Activated CD8-positive, alpha-beta memory T cell treated with anti-CD3 and anti-CD28 coated beads for 4 hours (primary cell): ENCODE measurements at places on chromosomes 1 and 21.

GRCh38 chr1:163928651-163929050 is 606.9 kb downstream of the NUF2 start:
- DNase-seq: no peak

DNA sequence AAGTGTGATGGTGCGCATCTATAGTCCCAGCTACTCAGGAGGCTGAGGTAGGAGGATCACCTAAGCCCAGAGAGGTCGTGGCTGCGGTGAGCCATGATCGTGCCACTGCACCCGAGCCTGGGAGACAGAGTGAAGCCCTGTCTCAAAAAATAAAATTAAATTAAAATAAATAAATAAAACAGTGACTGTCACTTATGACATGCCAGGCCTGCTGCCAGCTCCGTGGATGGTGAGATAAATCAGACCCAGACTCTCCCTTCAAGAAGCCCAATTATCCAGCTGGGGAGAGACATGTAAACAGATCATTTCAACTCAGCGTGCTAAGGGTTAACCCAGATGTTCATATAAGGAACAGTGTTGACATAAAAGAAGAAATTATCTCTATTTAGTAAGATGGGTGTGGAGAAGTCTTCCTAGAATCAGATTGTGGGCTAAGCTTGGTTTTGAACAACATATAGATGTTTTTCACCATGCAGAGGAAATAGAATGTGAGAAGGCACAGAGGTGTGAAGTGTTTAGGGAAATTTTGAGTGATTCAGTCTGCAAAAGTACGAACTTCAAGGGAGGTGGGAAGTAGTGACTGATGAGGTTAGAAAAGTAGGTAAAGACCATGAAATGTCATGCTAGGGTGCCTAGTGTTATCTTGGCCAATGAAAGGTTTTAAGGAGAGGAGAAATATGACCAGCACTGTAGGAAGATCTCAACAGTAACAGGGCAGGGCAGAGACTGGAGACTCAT is 18.3 kb downstream of the YARS1 start:
- no peak for DNase-seq

GRCh38 chr1:76668046-76668445 is 199.2 kb upstream of the ST6GALNAC5 start:
- DNase-seq: no peak

DNA sequence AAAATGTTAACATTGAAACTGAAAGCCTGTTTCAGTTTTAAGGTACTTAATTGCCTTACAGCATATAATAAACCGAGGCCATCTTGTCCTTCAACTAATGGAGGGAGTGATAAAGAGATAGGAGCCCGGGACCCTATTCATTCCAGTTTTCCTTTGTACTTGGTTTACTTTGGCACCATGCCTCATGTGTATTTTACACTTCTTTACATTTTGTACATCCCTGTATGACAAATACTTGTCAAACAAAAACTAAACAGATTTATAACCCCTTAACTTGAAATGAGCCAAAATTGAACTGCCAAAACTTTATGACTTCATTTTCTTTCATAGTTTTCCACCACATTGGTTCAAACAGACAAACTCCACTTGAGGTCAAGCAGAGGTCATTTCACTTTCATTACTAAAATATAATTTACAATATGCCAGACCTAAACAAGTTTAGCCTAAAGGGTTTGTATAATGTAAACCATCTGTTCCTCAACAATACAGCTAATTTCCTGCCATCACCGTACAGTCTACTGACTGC is 30.9 kb upstream of the UBE2U start:
- no peak for DNase-seq

DNA sequence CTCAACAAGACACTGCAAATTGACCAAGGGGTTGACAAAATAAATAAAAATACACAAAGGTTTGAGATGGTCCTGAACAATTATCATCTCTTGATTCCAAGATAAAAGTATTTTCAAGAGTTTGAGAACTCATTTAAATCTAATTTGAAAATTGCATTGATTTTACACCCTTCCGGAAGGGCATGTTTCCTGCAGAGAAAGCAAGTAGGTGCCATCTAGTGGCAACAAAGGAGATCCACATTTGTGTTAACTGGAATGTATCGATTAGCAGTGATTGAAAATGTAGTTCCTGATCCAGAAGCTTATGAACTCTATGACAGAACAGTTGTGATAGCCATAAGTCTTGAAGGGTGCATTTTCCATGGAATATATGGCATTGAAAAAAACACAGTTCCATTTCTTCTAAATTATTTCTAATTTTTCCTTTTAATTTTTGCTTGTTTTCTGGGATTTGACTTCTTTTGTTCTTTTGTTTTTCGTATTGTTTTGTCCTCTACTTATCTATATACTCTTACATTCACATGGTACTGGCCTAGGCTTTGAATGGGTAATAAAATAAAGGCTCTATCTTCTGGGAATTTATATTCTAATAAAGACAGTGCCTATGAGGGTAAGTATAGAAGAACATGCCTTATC is 143.7 kb downstream of the DNM3 start:
- DNase-seq: no peak

DNA sequence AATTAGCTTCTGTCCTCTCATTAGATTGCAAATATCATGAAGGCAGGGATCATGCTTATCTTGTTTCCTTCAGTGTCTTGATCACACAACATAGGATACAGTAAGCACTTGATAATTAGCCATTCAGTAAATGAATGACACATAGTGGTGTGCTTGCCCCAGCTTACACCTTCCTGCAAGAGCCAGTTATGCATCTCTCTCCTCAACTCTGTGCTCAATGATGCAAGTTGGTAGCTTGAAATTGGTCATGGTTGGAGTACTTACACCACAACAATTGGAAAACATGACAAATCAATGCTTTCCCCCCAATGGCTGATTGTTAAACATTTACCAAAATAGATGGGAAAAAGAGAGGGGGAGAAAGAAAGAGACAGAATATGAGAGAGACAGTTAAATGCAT is 129.2 kb downstream of the NUF2 start:
- no peak for DNase-seq

GRCh38 chr1:116679091-116679827 is 11.7 kb upstream of the IGSF3 start:
- DNase-seq: no peak

DNA sequence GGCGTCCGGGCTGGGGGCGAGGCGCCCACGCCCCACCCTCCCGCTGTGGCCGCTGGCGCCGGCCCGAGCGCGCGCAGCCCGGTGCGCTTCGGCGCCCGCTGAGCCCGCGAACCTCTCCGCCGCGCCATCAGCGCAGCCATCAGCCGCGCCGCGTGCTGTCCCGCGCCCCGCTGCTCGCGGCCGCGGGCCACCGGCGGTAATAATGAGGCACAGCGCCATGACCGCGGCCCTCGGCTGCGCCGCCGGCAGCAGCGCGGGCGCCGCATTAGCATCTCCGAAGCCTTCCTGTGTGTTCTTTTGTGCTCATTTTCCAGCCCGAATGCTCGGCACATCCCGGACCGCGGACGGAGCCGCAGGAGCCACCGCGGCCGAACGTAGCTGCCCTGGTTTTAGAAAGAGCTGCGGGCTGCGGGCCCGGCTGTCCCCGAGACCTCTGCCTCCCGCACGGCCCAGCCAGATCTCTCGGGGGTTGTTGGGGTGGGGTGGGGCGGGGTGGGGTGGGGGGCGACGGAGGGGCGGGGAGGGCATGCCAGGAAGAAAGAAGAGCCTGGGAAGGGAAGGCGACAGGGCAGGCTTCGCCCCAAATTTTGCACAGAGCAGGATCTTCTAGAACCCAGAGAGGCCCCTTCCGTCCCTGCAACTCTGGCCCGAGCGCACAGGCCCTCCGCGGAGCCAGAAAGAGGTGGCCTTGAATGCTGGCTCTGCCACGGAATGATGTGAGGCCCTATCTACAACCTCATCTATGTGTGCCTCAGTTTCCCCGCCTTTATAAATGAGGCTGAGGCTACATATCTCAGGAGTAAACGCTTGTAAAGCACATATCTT is 55.3 kb downstream of the RRAGC start:
- no peak for DNase-seq

- no peak for DNase-seq
Measured at GRCh38 chr1:143665606-143666005, 306.2 kb downstream of the FAM72C start.

DNA sequence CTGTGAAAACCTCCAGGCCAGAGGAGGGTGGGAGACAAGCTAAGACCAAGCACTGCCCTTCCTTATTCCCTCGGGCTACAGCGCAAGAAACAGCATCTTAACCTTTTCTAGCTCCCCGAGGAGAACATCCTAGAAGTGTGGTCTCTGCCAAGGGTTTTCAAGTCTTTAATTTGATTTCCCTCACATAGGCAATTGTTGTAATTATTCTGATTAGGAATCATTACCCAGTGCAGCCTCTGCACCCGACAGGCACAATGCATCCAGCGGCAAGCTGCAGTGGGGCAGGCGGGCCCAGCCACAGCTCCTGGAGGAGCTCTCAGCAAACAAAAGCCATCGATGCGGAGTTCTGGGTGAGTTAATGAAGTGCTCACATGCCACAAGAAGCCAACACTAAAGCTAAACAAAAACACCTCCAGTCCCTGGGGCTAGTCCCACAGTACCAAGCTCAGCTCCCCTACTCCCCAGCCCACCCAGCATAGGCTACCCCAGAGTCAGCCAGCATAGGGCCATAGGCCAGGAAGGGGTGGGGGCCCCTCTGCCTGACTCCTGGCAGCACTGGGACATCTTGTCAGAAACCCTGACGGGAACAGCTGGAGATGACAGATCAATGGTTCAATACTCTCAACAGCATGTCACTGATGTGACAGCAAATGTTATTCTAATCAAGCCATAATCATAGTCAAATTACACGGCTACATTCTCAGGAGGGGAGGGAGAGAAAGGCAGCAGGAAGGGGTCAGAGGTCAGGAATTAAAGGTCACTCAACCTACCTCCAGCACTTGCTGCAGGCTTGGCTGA is 42.5 kb downstream of the ERI3 start:
- DNase-seq: no peak

DNA sequence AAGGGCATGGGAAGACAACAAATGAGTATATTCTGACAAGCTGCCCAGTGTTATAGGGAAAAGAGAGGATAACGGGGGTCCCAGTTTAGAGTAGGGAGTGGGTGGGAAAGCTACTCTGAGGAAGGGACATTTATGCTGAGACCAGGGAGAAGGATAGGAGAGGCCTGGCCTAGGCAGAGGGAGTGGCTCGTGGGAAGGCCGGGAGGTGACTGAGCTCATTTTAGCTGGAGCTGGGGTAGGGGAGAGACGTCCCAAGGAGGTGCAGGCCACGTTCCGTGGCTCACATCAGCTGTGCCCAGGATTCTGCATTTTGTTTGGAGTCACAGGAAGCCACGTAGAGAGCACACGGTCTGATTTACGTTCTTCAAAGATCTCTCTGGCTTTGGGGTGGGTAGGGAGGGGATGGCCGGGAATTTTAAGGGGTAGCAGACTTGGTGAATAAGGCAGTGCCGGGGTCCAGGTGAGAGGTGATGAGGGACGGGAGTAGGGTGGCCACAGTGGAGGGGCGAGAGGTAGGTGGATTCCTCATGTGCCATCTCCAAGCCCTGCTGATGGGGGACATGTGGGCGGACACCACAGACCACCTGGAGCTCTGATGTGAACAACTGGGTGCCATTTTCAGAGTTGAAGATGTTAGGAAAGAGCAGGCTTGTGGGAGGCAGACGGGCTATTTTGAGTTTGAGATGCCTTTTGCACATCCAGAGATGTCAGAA is 4.7 kb downstream of the TINAGL1 start:
- no peak for DNase-seq

DNA sequence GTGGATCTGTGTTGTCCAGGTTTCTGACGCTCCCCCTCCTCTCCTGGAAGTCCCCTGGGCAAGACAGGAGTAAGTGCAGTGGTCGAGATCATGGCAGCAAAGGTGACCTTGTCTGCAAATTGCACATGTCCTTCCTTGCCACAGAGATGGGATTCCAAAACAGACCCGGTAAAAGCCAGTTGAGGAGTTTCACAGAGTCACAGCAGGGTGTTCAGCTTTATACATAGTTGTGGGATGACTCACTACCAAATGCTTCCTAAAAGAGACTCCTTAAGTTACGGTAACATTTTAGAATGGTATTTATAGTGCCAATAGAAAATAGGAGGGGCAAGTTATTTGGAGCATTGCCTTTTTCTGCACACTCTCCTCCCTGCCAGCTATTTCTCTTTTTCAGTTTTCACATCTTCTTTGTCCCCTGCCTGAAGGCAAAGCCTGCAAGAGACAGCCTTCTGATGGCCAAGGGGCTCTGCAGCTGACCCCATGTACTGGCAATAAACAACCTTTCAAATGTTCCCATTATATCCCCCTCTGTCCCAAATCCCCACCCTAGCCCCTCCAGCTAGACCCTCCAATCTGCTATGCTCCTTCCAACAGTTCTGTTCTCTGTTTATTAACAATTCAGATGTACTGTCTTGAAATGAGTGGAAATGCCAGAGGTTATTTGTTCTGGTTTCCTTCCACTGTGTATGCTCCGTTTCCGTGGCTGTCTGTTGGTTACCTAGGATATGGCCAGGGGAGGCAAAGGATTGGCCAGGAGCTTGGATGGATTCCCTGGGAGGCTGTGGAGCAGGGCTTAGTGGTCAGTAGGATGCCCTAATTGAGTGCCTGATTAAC is 115.0 kb downstream of the TGFB2 start:
- no peak for DNase-seq

DNA sequence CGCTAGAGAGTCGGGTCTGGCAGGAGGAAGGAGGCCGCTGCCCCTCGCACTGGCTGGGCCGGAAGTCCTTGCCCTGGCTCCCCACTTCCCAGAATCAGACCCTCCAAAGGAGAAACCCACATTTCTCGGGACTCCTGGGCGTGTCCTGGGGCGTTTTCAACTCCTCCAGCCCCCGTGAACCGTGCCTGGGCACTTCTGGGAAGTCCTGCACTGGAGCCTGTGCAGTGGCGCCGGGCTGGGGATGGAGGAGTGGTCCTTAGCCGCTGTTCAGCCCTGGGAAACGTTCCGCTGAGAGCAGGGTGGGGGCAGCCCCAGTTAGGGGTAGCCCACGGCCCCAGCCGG is 3.0 kb downstream of the IGSF21 start:
- no peak for DNase-seq

DNA sequence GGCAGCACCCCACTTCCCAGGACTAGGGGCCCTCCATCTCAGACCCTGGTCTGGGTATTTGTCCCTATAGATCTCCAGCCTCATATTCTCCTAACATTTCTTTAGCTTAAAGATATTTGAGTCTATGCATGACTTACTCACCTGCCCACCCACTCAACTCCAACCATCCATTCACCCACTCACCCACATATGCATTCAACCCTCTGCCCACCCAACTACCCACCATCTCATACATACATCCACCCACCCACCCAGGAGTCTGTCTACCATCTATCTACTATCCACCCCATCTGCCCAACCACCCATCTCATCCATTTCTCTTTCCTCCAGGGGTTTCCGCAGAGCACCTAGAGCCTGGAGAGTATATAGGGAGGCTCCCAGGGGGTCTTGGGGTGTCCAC is 42.7 kb downstream of the FAAH start:
- no peak for DNase-seq

GRCh38 chr1:91885213-91885715 is 687 bp downstream of the TGFBR3 start:
- DNase-seq: no peak
